Suprapubic skin (tissue), 4 donors: ENCODE measurements at places on chromosomes 4 and X.

- DNase-seq, result no peak
These were observed 466.3 kb upstream of the ACTRT1 start for GRCh38 chrX:128518508-128518907.

GRCh38 chr4:145177511-145177905 is 2.9 kb downstream of the OTUD4 start:
- DNase-seq, result no peak

DNA sequence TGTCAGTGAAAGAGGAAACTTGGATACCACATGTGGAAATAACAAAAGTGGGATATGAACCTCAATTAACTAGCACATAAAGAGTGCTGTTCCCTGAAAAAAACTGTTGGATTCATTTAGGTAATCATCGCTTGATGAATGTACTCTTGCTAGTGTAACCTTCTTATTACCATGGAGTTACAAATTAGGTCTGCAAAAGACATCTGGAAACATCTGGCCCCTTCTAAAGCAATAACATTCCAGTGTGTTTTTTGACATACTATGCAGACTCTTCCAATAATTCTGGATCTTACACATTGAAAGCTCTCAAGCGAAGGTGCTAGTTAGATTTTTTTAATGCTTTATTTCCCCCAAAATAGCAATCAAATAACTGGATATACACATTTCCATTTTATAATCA is 134.6 kb downstream of the ATP10D start:
- no peak for DNase-seq

DNA sequence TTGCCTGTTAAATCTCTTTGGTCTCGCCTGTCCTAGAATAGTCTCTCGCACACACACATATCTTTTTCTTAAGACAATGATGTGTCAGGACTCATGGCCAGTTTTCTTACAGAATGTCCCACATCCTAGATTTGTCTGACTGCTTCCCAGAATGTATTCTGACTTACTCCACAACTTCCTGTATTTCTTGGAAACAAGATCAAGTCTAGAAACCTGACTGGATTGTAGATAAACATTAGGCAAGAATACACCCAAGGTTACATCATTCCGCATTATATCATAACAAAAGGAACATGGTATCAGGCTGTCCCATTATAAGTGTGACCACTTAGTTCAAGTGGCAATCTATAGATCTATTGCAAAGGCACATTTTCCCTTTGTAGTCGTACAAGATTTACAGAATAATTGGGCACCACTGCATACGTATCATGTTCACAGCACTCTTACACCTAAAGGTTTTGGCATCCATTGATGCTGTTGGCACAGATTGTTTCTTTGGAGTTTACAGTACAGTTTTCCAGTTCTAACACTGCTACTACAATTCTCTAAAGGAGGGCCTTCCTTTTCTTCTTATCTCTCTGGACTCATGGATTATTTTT is 56.4 kb downstream of the FBXW7 start:
- no peak for DNase-seq

DNA sequence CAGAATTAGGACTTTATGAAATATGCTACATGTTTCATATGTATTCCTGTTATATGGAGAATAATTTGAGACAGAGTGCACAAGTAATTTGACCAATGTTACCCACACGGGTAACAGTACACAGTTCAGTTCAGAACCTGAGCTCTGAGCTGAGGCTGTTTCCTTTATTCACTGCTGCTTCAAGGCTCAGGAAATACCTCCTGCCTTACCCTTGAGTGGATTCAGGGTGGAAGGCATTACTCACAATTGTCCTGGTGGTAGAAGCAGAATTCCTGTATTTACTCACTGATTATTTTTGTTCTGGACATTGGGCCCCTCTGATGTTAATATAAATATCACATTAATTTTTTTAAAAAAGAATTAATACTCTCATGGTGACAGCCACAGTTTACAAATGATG is 73.5 kb upstream of the CAMK2D start:
- no peak for DNase-seq

DNA sequence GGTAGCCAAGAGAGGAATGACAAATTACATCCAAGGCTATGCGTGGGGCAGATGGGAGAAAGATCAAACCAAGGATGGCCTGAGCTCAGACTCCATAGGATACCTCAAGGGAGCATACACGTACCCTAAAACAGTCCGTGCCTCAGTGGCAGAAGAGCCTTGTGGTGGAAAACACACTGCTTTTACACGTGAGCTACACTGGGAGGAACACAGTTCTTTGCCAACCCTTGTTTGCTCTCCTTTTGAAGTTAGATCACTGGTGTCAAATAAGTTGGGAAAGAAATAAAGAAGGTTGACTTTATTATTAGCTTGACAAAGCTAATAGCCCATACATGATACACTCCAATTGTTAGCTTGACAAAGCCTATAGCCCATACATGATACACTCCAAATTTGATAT is 141.9 kb downstream of the MGST2 start:
- no peak for DNase-seq

DNA sequence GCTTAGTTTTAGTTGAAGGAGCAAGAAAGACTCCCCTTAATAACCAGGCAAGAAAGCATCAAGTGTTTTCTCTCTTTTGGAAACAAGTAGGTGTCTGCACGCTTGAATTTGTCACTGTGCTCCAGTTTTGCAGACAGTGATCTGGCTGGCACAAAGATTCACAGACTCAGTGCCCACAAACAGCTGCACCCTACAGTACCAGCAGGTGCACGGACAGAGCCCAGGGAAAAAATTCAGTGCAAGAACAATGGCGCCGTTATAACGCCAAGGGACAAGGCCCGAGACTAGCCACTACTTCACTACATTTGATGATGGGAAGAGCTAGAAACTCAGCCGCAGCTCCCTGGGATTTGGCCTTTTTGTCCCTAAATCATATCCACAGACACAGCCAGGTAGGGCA is 56.0 kb downstream of the ZNF827 start:
- no peak for DNase-seq

GRCh38 chr4:110041735-110042134 is 129.1 kb downstream of the EGF start:
- no peak for DNase-seq

DNA sequence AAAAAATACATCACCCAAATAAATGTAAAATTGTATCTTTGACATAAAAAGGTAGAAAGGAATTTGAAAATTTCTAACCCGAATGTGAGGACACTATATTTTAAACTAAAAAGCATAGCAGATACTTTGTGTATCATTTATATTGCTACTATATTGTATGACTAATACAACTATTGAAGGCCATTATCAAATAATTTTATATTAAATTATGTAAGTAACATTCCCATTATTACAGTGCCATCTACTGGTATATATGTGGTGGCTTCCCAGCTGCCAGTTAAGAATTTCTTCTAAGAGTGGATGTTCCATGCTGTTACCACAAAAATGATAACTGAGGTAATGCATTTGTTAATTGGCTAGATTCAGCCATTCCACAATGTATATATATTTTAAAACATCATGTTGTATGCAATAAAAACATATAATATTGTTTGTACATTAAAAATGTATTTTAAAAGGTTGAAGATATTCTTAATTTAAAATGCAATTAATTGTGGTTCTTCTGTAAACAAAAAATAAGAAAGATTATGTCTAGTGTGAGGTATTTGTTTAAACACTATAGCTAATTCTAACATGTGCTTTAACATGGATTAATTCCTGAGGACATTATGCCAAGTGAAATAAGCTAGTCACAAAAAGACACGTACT is 65.3 kb downstream of the EGF start:
- no peak for DNase-seq

DNA sequence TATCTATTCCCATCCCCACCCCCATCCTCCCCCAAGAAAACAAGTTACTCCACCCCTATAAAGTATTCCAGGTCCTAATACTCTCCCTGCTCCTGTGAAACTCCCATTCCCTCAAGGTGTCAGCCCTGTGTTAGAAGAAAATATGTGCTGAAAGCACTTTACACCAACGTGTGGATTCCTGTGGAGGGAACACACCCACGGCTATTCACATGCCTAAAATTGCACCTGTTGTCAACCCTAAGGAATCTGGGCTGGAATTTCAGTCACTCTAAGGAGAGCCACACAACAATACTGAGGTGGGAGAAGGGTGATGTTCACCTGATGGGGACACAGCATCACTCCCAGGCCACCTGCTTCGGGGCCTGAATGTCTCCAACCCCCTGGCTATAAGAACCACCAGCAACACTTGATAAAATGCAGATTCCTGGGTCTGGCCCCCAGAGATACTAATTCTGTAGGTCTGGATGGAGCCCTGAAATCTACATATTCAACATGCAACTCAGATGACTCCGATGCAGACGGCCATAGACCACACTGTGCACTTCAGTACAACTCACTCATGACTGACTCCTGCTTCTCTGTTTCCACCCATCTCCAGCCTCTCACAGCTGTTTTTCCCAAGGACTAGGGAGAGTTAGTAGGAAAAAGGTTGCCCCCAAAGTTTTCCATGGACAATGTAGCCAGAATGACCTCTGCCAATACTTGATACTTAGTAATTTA is 15.8 kb downstream of the SCD5 start:
- no peak for DNase-seq

DNA sequence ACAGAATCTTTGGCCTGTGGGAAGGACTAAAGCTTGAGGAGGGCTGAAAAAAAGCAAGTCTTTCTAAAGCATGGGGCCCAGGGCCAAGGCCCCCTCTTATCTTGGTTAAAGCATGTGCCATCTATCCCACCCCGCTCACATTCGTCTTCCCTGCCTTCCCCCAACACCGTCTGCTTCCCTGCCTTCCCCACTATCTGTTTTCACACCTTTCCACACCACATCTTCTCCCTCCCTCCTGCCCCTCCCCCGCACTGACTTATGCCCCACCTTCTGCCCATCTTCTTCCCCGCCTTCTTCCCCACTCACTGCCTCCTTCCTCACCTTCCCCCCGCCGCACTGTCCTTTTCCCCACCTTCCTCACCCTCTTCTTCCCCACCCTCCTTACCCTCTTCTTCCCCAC is 890 bp upstream of the NAP1L5 start:
- DNase-seq, result no peak

GRCh38 chr4:176137631-176138030 is 57.8 kb downstream of the SPATA4 start:
- DNase-seq, result no peak

DNA sequence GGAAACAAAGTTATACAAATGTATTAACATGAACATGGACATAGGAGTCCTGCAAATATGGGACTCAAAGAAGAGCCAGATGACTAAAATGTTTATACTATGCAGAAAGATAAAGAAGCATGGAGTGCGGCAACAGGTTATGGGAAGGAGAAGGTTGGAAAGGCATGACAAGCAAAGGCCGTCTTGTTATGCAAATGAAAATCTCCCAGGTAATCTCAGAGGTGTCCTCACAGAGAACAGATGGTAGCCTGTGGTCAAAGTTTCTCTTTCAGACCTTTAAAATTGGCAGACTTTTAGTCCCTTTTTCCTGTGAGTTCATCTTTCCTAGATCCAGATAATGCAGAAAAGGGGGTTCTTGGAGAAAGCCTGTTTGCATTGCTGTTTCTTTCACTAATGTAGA is 116.4 kb upstream of the BEND4 start:
- DNase-seq, result no peak

DNA sequence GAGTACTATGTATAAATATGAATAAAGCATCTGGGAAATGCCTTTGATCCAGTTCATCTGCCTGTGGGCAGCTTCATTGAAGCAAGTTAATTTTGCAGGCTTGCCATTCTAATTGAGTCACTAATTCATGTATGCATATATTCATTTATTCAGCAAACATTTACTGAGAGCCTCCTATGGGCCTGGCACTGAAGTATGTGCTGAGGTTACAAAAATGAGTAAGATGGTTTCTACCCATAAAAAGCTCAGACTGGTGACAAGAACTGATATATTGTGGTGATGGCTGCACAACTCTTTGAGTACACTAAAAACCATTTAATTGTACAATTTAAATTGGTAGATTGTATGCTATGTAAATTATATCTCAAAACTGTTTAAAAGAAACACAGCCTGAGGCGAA is 1.1 kb upstream of the MRPL1 start:
- DNase-seq, result no peak

- DNase-seq, result no peak
These were observed 202.2 kb downstream of the RAPGEF2 start for GRCh38 chr4:159305129-159305528.

GRCh38 chr4:181793096-181793495 is 450.1 kb upstream of the TENM3 start:
- no peak for DNase-seq

- DNase-seq, result no peak
These were observed 158.8 kb upstream of the PJA1 start for GRCh38 chrX:69323786-69324720.

GRCh38 chr4:73417342-73417741 is 13.3 kb downstream of the ALB start:
- no peak for DNase-seq

DNA sequence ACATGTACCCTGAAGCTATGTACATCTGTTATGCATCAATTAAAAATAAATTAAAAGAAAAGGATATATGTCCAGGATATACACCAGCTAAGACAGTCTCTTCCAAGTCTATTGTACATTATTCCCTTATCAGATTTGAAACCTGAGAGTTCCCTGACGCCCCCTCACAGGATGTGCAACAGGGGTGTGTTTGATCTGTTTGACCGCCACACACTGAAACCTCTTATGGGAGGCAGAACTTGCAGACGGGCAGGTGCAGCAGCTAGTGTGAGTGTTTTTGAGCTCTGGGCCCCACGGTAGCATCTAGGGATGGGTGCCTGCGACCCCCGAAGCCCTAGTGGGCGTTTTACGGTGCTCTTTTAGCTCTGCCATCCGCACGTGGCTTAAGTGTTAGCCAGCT is 4.7 kb downstream of the XG start:
- DNase-seq, result no peak

GRCh38 chrX:12946838-12947544 is 27.9 kb upstream of the TMSB4X start:
- DNase-seq, result peak; percentile 79

- peak; percentile 96 for DNase-seq
These were observed at the start of gene UXT for GRCh38 chrX:47658684-47659420. TSS of gene UXT (minus strand) at chrX:47659180. CDS start at chrX:47658927, 253 bp downstream.

- DNase-seq, result no peak
These were observed 201.3 kb upstream of the CPEB2 start for GRCh38 chr4:14800977-14801376.

GRCh38 chr4:139053909-139054308 is 38.3 kb downstream of the NOCT start:
- DNase-seq, result no peak

DNA sequence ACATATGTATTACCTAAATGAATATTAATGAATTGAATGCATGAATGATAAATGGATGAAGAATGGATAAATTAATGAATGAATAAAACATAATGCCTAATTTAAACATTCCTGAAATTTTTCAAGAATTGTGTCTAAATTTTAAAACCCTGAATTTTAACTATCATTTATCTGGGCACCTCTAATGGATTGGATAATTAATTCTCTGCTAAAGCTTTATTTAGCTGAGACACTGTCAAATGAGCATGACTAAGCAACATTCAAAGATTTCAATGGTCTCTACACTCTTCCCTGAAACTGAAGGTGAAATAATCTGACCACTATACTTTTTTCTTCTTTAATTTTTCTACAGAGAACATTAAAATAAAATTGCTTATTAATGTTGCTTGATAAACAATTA is 1197.7 kb downstream of the C4orf33 start:
- DNase-seq, result no peak

GRCh38 chrX:16946971-16947562 is 609 bp downstream of the REPS2 start:
- DNase-seq, result no peak
